ENCODE measurements at places on chromosomes 13 and 19.

GRCh38 chr13:99834246-99834645 is 137.3 kb downstream of the ZIC5 start:
- no peak for DNase-seq

GRCh38 chr19:49741210-49741844 is 21.8 kb downstream of the TSKS start:
- no peak for DNase-seq

DNA sequence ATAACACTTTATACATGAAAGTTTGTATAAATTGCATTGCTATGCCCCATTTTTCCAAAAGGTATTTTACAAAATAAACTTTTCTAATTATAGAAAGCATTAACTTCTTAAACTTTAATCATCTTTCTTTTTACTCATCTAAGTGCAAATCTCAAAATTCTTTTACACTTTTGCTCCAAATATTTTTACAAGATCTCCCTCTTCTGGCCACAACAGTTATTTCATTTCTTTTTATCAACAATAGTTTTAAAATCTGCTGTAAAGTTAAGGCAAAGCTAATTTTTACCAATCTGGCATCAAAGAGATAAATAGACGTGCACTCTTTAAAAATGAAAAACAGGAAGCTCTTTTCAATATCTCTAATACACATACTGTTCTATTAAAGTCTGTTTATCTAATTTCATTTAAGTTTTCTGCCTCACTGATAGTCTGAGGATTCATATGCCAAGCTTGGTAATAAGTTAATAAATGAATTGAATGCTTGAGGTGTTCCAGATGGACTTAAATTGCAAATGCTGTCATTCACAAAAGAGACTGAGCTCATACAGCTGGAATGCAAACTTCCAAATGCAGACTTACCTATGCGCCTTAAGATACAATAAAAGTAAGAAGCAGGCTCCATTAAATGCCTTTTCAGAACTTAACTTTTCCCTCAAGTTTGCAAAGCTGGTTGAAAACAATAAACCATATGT is 583.0 kb upstream of the ATXN8OS start:
- DNase-seq, result no peak

DNA sequence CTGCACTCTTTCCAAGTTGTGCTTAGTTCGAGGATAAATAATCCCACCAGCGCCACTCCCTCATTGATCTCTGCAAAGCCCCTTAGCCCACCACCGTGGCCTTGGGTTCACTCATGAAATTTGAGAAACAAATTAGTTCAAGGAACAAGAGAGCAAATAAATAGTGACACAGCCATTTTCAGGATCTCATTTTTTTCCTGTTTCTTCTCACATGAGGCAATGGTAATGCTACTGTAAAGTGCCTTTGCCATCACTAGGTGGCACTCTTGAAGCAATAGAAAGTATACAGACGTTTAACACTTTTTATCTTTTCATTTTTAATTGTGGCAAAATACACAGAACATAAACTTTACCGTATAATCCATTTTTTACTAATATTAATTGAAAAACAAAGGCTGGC is 76.8 kb upstream of the ZNF835 start:
- DNase-seq, result no peak

DNA sequence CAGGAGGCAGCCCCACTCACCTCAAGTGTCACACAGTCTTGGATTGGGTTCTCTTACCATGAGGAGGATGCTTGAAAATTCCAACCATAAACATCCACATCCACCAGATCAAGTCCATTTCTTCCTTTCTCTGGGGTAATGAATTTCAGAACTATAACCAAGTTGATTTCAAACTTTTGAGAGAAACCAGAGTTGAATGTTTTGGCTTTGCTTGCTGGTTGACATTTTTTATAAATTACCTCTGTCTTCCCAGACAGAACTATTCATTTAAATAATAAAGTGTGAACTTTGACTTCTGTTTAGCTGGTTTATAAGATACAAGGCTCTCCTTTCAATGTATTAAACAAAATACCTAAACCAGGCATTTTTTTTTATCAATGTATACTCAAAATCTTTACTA is 550.7 kb downstream of the KCTD12 start:
- no peak for DNase-seq
